ENCODE measurements at places on chromosomes 6 and 20.
A peak's percentile ranks its signal among the peaks of the same experiment; 100 is the strongest.

DNA sequence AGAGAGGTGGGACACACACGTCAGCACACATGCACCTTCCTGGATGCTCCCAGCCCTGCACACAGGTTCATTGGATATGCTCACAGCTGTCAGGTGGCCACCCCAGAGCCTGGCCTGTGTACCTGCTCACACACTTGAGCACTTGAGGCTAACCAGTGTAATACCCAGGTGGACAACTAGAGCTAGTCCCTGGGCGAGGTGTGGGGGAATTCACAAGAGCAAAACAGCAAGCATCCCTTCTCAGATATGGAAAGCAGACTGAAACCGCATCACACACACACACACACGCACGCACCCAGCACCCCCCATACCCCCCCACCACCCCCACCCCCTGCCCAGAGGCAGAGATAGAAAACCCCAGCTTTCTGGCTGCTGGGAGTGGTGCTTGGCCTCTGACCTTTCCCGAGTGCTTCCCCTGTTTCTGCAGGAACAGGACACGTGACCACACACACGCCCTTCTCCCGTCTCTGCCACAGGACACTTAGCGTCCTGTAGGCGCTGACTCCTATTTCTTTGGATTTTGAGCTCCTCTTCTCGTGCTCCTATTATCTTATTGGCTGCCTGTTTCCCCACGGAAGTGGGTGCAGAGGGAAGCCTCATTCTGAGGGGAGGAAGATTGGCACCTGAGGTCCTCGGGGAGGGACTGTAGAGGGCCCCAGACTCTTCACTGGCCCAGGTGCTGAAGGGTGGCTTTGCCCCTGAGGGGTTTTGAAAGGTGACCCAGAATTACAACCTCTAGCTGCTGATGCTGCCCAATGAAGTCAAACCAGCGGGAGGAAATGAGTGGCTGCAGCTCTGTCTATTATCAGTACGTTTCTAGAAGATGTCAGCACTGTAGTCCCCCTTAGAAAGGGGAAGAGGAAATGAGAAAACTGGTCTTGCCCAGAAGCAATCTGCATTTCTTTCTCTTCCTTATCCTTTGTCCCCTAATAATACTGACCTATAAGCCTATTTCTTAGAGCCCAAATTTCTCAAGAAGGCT is 65.8 kb downstream of the SYTL3 start:
- no peak for DNase-seq

- DNase-seq = no peak
Measured at GRCh38 chr6:43304882-43305281, 3.7 kb downstream of the CRIP3 start.

DNA sequence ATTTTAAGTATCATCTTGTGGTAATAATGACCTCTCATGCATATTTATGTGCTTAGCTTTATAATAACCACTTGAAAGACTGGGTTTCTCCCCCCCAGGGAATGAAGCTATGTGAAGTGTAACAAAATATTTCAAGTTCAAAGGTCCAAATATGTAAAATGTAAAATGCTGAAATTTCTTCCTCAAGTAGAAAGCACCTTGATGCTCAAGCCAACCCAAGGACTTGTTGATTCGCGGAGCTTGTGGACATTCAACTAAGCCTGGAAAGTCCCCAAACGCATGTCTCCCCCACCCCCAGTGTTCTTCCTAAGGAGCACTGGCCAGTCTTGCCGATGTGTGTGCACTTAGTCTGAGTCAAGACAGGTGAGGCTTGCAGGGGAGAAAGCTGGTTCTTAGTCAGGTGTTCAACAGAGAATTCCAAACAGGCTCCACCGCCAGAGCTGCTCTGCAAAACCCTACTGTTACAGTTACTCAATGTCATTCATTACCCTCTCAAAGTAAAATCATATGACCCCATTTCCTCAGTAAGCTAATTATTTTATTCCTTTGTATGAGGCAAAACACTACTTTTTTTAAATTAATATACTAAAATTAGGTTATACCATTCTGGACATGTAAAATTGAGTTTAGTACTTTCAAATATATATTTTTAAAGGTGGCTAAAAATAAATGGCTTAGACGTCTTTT is 46.9 kb upstream of the QKI start:
- DNase-seq = no peak

- DNase-seq = no peak
Measured at GRCh38 chr6:138546733-138547185, 47.5 kb upstream of the NHSL1 start.

DNA sequence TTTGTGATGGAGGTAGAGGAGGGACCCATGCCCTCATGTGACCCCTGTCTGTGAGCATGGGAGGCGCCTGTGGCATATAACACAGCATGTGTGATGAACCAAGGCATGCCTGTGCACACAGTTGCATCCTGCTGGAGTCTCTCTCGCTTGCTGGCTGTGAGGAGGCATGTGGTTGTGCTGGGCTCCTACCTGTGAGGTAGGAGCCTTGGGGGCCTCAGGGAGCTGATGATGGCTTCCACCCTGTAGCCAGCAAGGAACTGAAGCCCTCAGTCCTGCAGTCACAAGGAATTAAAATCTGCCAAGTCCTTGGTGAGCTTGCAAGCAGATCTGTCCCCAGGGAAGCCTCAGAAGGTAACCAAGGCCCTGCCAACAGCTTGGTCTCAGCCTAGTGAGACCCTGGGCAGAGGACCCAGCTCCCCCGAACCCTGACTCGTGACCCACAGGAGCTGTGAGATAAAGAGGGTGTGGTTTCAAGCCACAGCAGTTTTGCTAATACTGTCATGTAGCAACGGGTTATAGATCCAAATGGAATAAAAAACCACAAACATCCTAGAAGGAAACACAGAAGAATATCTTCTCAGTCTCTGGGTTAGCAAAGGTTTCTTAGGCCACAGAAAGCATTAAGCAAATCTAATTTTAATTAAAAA is 145.7 kb downstream of the WDR27 start:
- no peak for DNase-seq

DNA sequence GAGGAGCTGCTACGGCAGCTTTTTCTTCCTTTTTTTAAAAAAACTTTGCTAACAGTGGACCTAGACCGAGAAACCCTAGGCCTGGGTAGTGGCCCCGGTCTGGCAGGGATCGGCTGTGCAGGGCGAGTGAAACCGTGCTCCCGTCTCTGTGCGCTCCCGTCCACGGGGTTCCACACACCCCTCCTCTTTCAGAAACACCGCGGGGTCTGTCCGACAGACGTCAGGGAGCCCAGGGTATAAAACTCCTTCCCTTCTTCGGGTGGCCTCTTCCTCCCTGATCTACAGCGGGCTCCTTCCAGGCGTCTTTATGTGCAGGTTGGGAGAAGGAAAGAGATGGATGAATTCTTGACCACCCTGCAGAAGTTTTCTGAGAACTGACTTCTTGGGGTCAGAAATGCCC is 27.1 kb upstream of the SMOC2 start:
- DNase-seq = no peak

GRCh38 chr6:80170433-80170832 is 64.0 kb downstream of the BCKDHB start:
- DNase-seq = no peak

- no peak for DNase-seq
Measured at GRCh38 chr20:49132995-49133478, 55.1 kb downstream of the STAU1 start.

- DNase-seq = no peak
Measured at GRCh38 chr20:8912096-8912495, 156.8 kb upstream of the PLCB4 start.

DNA sequence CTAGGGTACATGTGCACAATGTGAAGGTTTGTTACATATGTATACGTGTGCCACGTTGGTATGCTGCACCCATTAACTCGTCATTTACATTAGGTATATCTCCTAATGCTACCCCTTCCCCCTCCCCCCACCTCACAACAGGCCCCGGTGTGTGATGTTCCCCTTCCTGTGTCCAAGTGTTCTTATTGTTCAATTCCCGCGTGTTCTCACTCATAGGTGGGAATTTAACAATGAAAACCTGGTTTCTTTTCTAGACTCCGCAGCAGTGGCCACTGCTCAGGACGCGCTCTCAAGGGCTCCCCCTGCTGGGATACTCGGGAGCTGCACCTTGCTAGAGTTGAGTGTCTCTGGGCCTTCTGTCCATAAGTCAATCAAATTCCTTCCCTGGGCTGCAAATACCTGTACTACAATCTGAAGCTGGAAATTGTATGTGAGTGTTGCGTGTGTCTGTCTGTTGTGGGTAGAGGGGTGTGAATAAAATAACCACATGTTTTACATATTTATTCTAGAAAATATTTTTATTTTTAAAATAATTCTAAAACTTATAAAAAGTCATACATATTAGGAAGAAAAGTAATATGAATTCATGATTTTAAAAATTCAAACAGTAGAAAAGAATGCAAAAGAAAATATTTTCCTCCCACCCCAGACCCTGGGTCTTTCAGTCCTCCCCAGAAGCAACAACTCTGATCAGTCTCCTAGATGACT is 8.2 kb upstream of the CEP250 start:
- DNase-seq = peak; percentile 72

DNA sequence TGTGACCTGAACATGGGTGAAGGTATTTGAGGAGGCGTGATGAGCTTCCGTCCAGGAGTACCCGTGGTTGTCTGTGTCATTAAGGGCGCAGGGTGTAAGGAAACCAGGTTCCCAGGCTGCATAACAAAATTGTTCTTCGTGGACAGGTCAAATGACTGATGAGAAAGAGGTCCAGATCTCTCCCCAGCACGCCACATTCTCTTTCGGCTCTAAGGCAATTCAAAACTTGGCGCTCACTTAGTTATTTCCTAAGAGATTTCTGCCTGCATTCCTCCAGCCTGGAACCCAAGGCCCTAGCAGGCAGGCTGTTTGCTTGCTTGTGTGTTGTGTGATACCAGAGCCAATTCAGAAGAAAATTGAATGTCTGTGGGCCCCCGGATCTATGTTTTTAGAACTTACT is 139.9 kb downstream of the AGPAT4 start:
- DNase-seq = no peak

DNA sequence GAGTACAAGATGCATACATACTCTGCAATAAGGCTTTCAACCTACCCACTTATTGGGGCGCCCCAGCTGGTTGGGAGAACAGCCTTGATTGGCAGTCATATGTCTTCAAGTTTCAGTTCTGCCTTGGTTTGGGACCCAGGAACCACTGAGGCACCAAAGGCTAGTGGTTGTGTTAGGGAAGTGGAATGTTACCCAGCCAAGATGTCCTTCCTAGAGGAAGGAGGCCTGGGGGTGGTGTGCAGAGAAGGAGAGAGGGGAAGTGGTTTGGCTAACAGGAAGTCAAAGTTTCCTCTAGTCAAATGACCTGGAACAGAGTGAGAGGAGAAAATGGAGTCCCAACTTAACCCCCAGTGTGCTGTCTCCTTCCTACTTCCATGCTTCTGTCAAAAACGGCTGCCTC is 59.4 kb downstream of the CD164 start:
- no peak for DNase-seq

Measured in effector memory CD4-positive, alpha-beta T cell (primary cell).